ENCODE measurements at places on chromosomes 13 and 19.

GRCh38 chr13:24233351-24233901 lies 72.9 kb downstream of the SPATA13 start:
- DNase-seq = no peak

GRCh38 chr13:74732736-74733385 lies 598.7 kb upstream of the KLF12 start:
- no peak for DNase-seq

DNA sequence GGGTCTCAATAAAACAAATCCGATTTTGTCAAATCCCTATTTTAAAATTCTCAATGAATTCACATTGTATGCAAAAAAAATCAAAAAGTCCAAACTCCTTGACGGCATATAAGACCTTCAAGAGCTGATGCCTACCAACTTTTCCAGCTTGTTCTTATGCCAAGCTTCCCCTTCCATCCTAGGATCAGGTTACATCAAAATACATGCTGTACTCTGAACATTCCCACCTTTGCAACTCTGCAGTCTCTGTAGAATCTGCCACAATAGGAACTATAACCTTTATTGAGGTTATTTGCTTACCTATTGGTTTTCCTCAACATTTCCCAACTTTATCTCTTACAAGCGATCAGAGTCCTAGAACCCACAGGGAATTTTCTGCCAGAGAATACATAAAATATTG lies 7.9 kb downstream of the KBTBD7 start:
- no peak for DNase-seq

DNA sequence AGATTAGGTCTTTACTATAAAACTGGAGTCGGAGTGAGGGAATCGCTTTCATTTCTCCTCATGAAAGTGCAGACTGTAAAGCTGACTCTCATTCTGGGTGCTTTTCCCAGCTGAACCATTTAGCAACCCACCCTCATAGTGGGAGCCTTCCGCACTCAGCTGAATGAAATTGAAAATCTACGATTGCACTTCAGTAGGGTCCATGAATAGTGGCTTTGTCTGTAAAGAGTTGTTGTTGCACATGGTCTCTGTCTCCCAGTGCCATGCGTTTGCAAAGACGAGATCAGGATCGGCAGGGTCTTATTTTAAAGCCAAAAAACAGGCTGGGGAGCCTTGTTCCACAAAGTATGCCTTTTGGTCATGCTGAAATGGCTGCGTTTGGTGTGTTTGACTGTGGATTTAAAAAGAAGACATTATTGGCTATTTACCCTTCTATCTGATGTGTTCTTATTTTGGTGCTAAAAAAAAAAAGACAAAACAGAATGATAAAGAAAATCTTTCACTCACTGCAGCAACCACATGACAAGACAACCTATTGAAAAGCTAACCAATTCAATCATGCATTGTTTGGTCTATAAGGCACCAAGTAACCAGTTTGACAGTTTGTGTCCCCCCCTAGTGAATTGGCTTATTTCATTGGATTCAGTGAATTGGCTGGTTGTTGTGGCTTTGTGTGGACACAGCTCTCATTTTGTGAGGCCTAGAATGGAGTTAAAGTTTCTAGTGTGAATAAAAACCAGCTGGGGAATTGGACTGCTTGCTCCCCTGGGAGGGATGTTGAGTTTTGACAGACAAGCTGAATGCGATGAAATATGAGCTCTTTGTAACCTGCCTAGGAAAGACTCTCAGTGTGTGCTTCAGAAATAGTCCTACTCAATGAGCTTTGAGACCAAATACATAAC lies 65.6 kb downstream of the ARHGAP35 start:
- DNase-seq = no peak

DNA sequence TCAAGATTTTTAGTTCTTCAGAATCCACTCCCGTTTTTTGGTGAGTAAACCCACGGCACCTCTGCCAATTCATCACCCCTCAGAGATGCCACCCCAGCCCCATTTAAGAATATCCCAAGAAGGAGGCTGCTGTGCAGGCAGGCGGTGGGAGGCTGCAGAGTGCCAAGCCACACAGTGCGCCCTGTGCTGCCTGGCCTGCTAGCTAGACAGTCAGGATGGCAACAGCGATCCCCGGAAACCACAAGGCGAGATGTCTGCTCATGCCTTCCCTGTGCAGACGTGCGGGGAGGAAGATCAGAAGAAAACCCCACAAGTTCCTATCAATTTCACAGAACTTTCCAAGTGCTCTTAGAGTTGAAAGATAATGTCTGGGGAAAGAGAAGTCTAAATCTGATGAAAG lies 64.8 kb upstream of the GPR183 start:
- DNase-seq = no peak
